ENCODE measurements at places on chromosomes 2 and 18.

DNA sequence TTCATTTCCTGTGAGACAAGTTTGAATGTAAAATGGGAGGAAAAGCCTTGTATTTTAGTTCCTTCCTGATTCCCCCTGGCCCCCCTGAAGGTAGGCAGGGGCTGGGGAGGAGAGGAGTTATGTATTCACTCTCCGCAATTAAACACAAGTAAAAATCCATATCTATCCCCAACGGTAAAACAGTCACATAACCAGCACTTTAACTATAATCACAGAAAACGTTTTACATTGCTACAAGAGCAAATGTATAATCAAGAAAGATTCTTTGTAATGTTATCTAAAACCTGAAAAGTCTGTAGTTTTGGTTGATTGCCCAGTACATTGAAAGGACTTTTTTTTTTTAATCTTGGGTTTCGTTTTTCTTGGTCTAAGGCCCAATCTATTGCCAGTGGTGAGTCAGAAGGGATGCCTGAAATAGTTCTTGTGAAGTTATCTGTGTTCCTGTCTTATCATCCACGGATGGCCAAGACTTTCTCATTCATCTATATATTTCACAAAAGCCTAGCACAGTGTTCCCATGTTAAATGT is 34.5 kb upstream of the CCNYL1 start:
- DNase-seq = no peak

DNA sequence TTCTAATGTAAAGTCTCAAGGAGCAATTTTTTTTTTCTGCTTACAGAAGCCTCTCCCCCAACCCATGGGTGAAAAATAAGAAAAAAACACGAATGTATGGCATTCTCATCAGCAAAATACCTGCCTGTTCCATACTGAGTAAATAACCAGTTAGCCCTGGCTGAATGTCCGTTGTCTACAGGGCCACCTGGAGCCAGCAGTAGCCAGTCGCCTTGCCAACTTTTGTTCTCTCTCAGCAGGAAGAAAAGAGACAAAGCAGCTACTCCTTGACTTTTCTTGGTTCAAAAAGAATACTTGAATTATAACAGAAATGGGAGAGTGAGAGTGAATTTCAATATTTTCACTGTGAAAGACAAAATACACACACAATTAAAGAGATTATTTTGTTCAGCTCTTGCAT is 532.9 kb upstream of the CRIM1 start:
- no peak for DNase-seq

GRCh38 chr2:126982935-126983334 is 84.2 kb downstream of the TEX51 start:
- no peak for DNase-seq

DNA sequence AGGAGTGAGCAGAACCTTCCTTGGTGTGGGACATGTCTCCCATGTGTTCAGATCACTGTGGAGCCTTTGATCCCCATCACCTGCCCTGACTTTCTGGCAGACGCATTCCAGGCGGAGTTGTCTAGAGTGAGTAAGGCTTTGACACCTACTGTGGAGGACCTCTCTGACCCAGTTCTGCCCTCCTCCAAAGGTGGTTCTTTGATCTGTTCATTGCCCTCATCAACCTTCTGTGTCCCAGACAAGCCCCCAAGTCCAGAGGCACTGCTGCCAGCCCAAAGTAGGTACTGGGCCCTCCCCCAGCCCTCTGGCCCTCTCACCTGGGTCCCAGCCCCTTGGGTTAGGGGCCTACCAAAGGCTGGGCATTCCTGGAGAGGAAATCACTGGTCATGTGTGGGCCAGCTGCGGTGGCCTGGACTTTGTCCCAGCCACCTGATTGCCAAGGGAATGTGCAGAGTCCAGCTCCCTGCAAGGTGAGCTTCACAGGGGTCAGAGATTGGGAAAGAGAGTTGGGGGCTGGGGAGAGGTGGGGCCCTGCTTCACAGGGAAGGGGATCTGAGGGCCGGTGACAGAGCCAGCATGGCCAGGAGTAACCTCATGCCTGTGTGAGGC is 12.1 kb upstream of the FAHD2A start:
- DNase-seq = no peak

DNA sequence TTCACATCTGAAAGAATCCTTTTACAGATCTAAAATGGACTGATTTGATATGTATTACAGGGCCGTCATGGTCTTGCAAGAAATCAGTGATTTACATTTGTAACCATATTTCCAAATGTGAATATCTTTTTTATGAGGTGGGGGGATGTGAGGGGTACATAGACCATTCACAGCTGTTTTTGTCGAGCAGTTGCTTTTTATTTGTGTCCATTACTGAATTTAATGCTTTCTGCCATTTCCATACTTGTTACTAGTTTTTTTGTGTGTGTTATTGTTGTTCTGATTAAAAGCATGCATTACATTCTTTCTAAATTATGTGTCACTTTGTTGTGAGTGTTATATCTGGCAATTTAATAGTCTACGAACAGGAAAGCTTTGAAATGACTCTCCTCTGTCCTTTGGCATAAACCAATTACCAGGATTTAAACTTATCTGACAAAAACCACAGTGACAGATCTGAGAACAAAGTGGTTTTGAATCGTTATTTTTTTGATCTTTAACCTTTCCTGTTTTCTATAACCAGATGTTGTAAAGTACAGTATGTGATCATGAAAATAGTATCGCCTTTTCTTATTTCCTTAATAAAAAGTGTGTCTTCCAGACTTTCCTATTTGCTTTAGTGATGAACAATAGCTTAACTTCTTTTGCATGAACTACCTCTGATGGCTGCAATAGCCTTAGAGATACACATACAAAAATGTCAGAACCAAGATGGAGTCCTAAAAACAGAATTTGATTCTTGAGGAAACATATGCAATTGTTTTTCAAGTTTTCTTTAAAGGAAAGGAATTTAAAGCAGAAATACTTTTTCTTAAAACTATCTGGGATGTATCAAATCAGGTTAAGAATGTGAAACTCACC is 354.2 kb upstream of the ACVR2A start:
- DNase-seq = no peak

DNA sequence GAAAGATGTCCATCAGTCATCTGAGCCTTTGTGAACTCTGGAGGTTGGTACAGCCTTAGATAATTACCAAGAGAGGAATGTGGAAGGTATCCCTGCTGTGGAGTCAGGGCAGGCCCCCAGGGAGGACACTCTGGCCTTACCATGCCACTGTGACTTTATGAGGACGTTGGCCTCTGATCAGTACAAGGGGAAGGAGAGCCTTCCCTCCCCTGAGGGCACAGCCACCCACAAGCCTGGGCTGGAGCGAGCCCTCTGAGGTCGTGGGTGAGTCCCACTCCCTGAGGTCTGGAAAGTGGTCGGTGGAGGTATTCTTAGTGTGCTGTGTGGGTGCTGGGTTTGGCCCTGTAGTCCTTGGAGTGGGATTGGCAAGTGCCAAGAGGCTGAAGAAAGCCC is 91.6 kb downstream of the STPG4 start:
- no peak for DNase-seq

DNA sequence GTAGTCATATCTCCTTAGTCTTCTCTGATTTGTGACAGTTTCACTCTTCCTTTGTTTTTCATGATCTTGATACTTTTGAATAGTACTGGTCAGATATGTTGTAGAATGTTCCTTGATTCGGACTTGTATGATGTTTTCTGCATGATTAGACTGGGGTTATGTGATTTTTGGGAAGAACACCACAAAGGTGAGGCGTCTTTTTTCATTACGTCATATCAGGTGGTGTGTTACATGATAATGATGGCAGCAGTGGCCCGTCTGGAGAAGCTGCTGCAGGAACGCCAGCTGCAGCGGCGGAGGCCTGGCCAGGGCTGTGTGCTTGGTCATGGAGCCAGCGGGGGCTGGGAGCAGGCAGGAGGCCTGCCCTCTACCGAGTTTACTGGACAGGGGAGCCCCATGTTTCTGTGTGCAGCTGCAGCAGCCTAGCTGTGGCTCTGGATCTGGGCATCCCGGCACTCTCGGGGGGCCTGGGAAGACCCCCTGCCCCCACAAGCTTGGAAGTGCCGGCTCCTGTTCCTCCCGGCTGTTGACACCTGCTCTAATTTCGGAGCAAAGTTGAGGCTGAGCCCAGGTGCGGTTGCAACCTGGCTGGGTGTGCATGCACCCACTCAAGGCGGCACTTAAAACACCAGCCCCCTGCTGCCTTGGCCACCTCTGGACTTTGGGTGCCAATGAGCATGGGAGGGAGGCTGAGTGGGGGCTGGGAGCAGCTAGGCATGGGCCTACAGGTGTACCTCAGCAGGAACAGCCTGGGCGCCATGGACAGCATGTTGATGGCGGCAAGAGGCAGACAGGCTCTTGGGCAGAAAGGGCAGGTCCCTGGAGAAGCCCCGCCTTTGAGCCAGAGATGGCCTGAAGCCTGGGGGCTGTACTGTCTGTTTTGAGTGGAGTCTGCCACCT is 26.1 kb downstream of the SLC4A10 start:
- DNase-seq = no peak

DNA sequence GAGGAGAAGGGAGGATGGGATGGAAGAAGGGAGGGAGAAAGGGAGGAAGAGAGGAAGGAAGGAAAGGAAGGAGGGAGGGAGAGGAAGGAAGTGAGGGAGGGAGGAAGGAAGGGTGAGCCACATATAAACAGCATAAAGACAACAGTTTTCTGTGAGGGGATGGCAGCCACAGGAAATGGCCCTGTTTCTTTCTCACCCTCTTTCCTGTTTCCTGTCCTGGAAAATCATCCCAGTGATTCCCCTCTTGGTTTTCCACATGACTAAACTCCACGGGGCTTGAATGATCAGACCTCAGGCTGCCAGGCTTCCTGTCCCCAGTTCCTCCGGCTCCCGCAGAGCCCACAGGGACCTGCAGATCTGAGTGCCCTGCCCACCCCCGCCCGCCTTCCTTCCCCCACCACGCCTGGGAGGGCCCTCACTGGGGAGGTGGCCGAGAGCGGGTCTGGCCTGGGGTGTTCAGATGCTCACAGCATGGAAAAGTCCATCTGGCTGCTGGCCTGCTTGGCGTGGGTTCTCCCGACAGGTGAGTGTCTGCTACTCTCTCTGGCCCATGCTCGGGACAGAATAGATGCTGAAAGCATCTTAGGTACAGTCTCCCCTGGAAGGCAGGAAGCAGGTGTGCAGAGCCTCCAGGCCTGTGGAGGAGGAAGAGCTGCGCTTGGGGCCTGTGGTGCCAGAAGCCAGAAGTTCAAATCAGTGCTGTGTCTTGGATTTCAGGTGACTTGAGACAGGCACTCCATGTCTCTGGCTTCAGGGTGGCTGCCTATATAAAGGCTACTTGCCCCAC is at the start of gene SIGLEC15:
Gene SIGLEC15, plus strand, starts transcription at position 418 of the 787 bp plus-strand sequence. Its CDS starts 54 bp downstream, at position 472.
- no peak for DNase-seq

DNA sequence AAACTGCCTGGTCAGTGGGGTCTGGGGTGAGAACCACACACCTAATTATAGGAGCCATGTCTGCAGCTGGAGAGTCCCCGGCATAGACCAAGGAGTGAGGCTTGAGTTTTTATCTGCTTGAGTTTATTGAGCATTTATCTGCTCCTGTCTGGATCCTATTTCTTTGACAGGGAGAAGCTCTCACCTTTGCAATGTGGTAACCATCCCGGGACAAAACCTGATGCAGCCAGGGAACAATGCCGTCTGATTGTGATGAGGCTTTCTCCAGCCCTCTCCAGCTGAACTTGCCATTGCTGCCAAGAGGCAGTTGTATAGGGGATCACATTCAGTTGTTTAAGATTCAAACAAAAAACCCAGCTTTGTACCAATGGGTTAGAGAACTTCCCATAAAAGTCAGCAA is 324.4 kb downstream of the TSN start:
- no peak for DNase-seq

DNA sequence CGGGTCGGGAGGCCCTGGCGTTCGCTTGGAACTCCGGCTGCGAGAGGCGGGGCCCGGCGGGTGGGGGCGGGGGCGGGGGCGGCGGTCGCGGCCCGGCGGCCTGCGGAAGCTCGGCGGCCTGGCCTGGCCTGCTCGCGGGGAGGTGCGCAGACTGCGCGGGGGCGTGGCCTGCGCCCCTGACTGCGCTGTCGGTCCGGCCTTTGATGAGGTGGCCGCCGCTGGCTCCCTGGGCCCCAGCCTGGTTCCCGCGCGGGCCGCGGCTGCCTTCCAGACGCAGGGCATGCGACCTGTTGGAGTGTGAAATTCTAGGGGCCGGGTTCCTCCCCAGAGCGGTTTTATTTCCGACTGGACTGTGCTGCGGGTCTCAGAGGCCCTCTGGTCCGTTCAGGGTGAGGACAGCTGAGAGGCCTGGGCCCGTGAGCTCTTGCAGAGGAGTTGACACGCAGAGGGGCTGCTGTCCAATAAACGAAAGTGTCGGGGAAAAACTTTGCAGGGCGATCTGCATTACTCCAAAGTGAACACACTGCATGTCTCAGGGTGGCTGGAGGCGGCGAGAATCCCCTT is 629 bp downstream of the NRBP1 start:
- peak; percentile 75 for DNase-seq

GRCh38 chr2:160253440-160254188 is 53.5 kb upstream of the ITGB6 start:
- DNase-seq = no peak

GRCh38 chr2:29040552-29040951 is 33.8 kb downstream of the PCARE start:
- no peak for DNase-seq

- DNase-seq = no peak
Measured at GRCh38 chr18:63040788-63041410, 278.7 kb downstream of the BCL2 start.

DNA sequence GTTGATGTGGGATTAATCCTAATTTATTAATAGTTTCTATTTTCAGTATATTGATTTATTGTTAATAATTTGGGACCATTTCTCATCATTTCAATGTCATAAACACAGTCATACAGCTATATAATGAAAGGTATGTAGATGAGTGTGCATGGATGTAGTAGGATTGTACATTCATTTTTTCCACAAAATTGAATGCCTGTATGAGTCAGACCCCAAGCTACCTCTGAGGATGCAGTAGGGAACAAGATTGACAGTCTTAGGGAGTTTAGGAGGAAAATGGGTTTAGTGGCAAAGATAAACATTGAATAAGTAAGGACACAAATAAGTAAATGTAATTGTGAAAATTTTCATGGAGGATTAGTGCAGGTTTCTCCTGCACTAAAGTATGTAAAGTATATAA is 14.1 kb upstream of the TMEFF2 start:
- no peak for DNase-seq

DNA sequence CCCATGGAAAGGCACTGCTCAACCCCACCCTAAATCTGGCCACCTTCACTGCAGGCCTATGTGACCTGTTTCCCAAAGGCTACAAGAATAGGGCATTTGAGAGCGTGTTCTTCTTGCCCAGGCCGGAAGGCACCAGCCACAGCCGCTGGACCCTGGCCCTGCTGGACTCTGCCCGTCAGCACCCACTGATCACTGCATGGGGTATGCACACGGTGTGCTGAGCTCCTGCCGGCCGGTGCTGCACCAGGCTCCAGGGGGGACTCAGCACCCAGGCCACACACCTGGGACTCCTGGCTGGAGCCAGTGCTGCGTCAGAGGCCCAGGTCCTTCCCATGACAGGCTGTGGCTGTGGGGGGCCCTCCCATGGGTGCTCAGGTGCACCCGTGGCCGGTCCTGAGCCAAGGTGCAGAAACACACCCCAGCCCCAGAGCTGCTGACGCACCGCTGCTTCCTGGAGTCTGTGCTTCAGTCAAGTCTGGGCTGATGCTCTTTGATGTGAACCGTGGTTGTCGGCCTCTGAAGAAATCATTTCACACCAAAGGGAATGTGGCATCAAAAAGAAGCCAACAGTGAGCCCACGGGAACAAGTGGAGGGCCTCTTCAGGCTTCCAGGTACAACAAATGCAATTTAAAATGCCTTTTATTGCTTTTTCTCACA is 6.5 kb downstream of the KCNG2 start:
- no peak for DNase-seq

Measured in 8988T (cell line).